ENCODE measurements at places on chromosomes 11 and 22.

GRCh38 chr11:75579841-75580240 lies 17.8 kb downstream of the SERPINH1 start:
- DNase-seq, result no peak

GRCh38 chr22:40567626-40568328 lies 68.7 kb downstream of the MRTFA start:
- no peak for DNase-seq

DNA sequence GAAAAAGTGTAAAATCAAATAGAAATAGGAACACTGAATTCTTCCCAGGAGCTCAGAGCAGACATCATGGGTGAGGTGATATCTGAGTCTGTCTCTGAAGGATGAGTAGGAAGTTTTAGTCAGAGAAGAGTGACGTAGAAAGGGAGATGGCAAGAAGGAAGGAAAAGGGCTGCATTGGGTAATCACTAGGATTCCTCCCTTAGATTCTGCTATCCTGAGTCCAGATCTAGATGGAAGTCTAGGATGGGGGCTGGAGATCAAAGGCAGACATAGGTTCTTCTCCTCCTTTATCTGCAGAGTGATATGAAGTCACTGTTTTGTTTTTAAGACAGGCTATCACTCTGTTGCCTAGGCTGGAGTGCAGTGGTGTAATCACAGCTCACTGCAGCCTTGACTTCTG lies 30.4 kb downstream of the POU2F3 start:
- no peak for DNase-seq

- DNase-seq, result no peak
Measured at GRCh38 chr11:26243426-26243825, 88.5 kb upstream of the ANO3 start.

- DNase-seq, result no peak
Measured at GRCh38 chr11:3906166-3906565, 50.7 kb downstream of the STIM1 start.

DNA sequence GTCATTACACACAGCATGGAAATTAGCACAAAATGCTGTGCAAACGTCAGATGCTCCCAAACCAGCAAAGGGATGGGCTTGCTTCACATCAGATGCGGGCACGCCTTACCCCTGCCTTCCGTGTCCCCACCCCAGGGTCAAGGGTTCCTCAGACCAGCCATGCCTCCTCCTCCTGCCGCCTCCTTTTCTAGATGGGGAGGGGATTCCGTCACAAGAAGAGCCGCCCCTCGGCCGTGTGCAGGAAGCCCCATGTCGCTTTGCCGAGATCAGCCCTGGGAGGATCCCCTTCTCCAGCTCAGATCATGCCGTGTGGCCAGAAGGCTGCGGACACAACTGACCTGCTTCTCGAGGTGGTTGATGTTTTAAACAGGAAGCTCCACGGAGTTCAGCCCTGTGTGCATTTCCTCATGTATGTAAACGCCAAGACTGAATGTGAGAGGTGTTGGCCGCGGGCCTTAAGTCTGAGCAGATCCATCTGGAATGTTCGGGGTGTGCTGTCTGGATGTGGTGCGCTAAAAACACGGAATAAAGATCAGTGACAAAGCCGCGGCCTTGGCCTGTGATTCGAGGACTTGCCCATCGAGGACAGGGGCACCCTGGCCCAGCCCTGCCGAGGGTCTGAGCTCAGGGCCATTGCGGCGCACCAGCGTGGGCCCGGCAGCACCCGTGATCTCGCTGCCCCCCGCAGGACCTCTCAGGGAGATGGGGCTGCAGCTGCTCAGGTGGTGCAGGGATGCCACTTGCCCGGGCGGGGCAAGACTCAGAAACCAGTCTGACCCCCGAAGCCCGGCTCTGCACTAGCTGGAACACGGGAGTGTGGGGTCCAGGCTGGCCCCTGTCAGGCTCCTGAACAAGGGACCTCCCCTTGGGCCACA lies 412.9 kb downstream of the TBC1D22A start:
- DNase-seq, result no peak

GRCh38 chr11:45848654-45849081 lies 1.4 kb downstream of the CRY2 start:
- DNase-seq, result no peak

- DNase-seq, result no peak
Measured at GRCh38 chr11:123484448-123484847, 54.4 kb downstream of the GRAMD1B start.

DNA sequence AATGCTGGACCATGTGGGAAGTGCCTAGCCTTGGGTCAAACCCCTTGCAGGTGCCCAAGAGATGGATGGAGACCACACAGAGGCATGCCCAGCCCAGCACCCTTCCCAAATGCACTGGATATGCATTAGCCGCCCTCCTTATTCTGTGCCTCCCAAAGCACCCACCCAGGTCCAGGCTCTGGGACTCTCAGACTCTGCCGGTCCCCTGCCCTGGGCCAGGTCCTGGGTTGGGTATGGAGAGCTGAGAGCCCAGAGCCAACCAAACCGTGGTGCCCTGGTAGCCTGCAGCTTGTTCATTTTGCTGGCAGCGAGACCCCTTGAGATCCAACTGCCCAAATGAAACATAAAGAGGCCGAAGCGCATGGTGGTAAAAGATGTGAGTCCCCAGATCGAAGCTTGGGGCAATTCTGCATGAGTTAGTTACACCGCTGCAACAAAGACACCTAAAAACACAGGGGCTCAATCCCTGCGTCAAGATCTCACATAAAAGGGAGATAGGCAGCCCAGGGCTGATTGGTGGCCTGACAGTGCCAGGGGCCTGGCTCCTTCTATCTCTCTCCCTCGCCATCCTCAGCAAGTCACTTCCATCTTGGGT lies 61.5 kb downstream of the MYEOV start:
- DNase-seq, result no peak

DNA sequence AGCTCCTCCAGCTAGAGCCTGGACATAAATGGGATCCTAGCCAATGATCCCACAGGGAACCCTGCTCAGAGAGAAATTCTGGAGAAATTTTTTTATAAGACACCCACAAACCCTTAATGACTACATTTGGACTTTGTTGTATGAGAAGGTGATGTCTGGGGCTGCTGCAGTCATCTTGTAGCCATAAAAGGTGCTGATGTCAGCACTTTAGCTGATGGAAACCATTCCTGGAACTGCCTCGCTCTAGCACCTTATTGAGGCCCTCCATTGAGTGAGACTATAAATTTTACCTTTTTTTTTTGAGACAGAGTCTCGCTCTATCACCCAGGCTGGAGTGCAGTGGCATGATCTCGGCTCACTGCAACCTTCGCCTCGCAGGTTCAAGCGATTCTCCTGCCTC lies 610.7 kb downstream of the OPCML start:
- DNase-seq, result no peak

DNA sequence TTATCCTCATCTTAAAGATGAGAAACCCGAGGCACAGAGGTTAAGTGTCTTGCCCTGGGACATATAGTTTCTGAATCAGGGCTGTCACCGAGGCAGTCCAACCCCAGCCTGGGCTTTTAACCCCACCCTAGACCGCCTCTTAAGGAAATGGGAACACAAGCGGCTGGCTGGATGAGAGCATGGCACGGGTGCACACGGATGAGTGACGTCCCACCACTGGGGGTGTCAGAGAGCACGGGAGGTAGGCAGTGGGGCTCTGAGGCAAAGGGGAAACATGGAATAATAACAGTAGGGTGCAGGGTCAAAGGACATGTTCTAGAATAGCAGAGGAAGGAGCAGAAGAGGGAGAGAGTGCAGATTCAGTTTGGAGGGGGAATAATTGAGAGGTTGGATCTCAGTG lies 22.3 kb downstream of the PPFIBP2 start:
- DNase-seq, result no peak

GRCh38 chr11:43688394-43688793 lies 7.9 kb downstream of the HSD17B12 start:
- no peak for DNase-seq

- DNase-seq, result no peak
Measured at GRCh38 chr11:107924306-107924705, 3.9 kb upstream of the RAB39A start.

GRCh38 chr11:125337836-125338834 lies 157.9 kb downstream of the FEZ1 start:
- no peak for DNase-seq

- no peak for DNase-seq
Measured at GRCh38 chr22:22767876-22768602, 119.6 kb upstream of the IGLL5 start.

- no peak for DNase-seq
Measured at GRCh38 chr11:71936825-71937224, 8.0 kb downstream of the RNF121 start.

DNA sequence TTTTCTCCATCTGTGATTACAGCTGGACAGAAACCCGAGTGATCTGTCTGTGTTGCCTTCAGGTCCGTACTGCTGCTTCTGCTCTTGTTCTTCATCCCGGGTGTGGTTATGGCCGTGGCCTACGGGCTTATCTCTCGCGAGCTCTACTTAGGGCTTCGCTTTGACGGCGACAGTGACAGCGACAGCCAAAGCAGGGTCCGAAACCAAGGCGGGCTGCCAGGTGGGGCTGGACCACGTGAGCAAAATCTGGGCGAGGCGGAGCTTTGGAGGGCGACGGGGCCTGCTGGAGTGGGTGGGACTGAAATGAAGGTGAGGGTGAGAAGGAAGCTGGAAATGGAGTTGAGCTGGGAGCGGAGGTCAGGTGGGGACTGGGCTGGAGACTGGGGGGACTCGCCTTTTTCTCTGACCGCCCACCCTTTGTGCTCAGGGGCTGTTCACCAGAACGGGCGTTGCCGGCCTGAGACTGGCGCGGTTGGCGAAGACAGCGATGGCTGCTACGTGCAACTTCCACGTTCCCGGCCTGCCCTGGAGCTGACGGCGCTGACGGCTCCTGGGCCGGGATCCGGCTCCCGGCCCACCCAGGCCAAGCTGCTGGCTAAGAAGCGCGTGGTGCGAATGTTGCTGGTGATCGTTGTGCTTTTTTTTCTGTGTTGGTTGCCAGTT lies 11.1 kb downstream of the CCKBR start:
- DNase-seq, result no peak

DNA sequence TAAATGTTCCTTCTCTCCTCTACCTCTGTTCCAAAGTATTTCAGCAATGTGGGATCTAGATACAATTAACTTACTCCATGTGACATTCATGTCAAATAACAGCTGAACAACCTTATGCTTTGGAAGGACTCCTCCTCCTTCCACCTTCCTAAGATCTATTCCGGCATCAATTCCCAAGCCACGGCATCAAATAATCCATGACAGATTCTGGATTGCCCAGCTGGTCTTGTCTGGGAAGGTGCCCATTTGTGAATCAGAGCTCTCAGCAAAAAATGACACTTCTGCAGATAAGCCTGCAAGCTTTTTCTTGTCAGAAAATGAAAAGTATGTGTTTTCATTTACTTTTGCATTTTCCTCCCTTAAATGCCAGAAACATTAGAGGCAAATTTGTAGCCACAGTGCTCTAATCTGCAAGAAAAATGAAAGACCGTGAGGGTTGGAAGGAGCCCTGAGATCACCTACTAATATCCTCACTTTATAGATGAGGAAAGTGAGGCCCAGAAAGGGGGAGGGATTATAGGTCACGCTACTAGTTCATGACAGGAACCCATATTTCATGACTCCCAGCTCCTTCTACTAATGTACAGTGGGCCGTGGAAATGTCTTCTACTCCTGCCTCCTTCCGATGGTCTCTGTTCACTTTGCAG lies 124.0 kb downstream of the ME3 start:
- DNase-seq, result no peak

- no peak for DNase-seq
Measured at GRCh38 chr11:20529757-20530156, 69.7 kb upstream of the SLC6A5 start.

- DNase-seq, result no peak
Measured at GRCh38 chr11:62393061-62393611, 25.7 kb upstream of the SCGB1A1 start.

- no peak for DNase-seq
Measured at GRCh38 chr22:47310601-47311000, 548.2 kb downstream of the TBC1D22A start.

- no peak for DNase-seq
Measured at GRCh38 chr11:19187833-19188258, 13.9 kb downstream of the CSRP3 start.

DNA sequence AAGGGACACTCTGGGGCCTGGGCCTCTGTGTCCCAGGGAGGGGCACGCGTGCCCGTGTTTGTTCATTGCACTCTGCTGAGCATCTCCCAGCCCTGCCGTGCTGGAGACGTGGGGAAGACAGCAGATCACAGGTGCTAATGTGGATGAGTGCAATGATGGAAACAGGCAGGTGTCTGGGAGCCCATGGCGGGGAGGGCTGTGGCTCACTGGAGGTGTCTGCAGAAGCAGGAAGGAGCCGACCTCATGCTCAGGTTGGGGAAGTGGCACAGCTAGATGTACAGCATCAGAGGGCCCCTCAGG lies 7.9 kb downstream of the TMEM258 start:
- DNase-seq, result no peak

GRCh38 chr11:65434057-65434666 lies 11.6 kb downstream of the NEAT1 start:
- no peak for DNase-seq

GRCh38 chr11:77047007-77047927 lies 13.1 kb downstream of the B3GNT6 start:
- peak; percentile 70 for DNase-seq

DNA sequence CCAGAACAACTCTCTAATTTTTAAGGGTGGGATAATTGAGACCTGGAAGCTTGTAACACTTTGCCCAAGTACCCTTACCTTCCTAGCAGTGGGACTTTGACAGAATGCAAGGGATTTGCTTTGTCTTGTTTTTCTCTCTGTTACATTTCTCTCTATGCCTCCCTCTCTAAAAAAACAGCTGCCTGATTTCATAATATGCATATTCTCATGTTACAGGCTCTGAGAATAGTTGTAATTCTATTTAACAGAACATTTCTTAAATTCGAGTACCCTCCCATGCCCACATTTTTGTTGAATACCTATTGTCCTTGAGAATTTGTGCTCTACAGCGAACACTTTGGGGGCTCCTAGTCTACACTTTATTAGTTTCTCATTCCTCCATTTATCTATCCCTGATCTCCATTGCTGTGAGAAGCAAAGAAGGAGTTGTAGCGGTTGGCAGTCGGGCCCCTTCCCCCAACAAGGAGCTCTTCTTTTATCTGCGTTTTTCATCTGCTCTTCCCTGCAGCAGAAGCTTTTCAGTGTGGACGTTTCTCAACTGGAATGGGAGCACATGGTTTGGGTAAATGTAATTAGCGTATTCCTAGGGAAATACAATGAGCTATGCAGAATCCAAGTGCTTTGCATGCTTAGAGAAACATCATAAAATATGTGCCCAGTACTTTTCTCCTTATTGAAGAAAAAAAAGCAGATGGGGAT lies 117.7 kb upstream of the CCDC90B start:
- DNase-seq, result no peak
